ACHN (cell line): ENCODE measurements at places on chromosomes 7 and 10.

DNA sequence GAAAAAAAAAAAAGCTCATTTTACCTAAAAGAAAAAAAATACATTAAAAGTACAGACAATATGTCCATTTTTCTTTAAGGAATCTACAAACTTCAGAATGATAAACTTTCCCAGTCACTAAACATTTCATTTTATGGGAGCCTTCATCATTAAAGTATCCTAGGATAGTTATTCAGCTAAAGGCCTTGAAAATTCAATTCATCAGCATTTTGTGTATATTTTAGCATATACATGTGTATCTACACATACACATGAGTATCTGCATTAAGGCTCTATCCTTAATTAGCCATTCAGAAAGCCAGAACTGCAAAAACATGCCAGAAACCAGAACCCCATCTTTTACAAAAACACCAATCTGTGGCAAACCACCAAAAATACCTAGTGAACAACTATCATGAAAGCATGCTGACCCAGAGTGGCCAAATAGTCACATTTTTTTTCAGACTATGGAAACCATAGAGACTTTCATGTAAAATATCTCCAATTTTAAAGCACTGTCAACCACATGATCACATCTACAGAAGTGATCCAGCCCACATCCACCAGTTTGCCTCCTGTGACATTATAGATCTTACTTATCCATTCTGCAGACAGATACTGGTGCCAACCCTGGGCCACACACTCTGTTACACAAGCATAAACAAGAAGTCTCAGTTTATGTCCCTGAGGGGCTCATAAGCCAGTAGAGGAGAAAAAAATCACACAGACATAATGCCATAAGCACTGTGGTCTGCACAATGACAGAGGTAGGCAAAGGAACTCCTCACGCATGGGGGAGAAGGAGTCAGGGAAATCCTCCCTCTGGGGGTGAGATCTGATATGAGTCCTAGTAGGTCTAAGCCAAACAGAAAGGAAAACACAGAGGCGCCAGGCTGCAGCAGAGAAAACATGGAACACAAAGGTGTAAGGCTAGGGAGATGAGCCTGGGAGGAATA, 79.2 kb downstream of the SRPK2 start:
- no peak for DNase-seq

- DNase-seq = no peak
Measured at GRCh38 chr7:157857578-157858075, 520.8 kb downstream of the DNAJB6 start.

DNA sequence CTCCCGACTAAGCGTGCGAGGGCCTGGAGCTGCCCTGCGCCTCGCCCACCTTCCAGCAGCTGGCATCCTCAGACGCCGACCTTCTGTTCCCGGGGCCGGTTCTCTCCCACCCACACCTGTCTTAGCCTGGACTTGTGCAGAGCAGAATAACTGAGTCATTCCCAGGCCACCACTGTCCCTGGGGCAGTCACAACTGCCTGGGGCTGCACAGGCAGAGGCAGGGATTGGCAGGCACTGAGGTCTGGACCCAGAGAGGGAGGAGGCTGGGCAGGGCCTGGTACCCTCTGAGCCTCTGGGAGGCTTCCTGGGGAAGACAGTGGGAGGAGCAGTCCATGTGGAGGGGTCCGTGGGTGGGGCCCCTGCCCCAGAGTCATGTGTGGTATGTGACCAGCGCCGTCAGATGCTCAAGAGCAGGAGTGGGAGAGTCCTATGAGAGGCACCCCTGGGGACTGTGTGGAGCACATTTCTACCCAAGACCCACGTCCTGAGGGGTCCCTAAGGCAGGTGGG, 74.3 kb downstream of the NKX6-2 start:
- DNase-seq = no peak

- DNase-seq = no peak
Measured at GRCh38 chr10:75355706-75356105, 45.9 kb downstream of the ZNF503 start.

GRCh38 chr10:49007129-49007528, 67.5 kb upstream of the LRRC18 start:
- DNase-seq = no peak

DNA sequence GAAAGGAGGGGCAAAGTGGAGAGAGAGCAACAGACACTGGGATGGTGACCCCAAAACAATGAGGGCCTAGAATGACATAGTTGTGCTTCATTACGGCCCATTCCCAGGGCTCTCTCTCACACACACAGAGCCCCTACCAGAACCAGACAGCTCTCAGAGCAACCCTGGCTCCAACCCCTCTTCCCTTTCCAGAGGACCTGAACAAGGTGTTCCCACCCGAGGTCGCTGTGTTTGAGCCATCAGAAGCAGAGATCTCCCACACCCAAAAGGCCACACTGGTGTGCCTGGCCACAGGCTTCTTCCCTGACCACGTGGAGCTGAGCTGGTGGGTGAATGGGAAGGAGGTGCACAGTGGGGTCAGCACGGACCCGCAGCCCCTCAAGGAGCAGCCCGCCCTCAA, 20.7 kb downstream of the PRSS2 start:
- DNase-seq = no peak

- no peak for DNase-seq
Measured at GRCh38 chr7:17307558-17307957, 9.1 kb downstream of the AHR start.

DNA sequence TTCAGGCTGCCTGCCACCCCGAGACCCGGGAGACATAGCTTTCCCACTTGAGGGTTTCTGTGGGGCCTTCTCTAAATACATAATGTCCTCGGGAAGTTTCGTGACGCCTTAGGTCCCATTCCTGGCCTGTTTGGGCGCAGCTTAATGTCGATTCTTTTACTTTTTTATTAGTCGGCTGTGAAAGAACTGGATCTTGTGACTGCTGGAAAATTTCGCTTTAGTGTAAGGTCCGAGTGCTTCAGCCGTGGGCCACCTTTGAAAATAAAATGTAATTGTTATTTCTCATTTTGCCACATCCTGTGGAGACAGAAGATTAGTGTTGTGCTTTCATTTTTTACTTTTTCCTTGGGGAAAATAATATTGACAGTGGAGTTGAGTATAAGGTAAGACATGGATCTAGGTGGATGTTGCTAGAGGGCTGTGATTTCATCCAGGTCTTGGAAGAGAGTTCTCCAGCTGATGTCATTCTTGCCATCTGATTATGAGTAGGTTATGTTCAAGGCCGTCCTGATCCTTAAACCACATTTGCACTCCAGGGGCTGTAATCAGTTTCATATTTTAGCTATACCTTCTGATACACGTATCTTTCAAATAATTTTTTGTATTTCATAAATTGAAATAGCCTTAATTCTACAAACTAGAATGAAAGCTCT, 830 bp downstream of the RAB18 start:
- DNase-seq = peak; percentile 34

DNA sequence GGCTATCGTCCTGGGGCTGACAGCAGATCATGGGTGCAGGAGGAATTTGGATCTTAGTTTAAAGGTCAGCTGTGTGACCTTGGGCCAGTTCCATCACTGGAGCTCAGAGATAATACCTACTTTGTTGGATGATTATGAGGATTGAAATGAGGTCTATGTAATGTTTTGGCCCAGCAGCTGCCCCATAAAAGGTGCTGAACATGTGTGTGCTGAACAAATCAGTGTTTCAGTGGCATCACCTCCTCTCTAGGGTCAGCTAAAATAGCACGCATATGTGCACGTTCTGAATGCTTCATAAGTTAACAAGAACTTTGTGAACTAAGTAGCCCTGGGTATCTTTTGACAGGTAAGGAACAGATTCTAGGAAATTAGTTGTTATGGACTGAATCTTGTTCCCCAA, 84.8 kb upstream of the LRRC18 start:
- DNase-seq = no peak

GRCh38 chr7:44050121-44050914, 5.8 kb downstream of the DBNL start:
- no peak for DNase-seq

- no peak for DNase-seq
Measured at GRCh38 chr7:130882396-130882795, 148.4 kb upstream of the KLF14 start.

DNA sequence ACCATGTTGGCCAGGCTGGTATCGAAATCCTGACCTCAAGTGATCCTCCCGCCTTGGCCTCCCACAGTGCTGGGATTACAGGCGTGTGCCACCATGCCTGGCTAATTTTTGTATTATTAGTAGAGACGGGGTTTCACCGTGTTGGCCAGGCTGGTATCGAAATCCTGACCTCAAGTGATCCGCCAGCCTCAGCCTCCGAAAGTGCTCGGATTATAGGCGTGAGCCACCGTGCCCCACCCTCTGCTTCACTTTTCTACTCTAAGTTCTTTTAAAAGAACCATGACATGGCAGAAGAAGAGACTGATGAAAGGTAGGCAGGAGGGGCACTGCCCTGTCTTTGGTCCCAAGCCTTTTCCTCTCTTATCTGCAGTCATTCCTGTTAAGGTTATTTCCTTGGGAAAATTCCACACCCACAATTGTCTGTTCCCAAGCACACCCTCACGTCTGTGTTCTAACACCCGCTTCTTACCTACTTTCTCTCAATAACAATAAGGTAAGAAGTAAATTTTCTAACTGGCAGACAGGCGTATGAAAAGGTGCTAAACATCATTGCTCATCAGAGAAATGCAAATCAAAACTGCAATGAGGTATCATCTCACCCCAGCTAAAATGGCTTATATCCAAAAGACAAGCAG, 291.7 kb downstream of the DPP6 start:
- DNase-seq = no peak

DNA sequence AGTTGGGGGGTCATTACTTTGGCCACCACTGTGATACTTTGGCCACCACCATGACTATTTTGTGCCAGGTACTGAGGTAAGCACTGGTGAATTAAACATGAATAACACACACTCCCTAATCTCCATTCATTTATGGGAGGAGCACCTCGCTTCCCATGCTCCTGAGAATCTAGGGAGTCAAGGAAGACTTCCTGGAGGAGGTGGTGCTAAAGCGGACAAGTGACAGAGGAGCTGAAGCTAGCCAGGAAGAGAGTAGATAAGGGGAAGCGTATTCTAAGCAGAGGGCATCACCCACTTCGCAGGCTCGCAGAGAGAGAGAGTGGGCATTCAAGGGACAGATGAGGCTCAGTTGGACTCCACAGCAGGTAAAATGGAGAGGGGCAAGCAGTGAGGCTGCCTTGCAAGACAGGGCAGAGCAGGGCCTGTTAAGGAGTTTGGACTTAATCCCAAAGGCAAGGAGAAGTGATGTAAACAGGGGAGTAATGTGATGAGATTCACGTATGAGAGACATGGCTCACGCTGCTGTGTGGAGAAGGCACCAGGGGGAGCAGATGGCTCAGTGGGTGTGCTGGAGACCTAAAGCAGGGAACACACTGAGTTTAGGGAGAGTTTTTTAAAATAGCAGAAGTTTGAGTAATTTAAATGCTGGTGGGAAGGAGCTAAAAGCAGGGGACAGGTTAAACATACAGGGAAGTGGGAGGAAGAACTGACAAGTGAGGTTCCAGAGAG, 21.3 kb upstream of the TMEM248 start:
- DNase-seq = no peak

DNA sequence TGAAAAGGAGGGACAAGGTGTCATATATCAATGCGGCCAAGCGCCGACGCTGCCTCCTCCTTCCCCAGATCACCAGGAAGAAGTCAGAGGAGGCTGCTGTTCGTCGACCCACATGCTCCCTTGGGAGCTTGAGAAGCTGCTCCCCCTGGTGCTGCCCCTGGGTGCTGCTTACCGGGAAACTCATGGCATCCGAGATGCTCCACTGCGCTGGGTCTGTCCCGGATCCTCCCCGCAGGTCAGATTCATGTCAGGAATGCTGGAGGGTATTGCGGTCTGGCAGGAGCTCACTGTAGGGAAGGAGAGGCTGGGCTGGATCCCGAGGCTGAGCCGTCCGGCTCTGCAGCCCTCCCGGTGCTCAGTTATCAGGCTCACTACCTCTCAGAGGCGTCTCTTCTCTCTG, 123.7 kb upstream of the FAM20C start:
- no peak for DNase-seq

DNA sequence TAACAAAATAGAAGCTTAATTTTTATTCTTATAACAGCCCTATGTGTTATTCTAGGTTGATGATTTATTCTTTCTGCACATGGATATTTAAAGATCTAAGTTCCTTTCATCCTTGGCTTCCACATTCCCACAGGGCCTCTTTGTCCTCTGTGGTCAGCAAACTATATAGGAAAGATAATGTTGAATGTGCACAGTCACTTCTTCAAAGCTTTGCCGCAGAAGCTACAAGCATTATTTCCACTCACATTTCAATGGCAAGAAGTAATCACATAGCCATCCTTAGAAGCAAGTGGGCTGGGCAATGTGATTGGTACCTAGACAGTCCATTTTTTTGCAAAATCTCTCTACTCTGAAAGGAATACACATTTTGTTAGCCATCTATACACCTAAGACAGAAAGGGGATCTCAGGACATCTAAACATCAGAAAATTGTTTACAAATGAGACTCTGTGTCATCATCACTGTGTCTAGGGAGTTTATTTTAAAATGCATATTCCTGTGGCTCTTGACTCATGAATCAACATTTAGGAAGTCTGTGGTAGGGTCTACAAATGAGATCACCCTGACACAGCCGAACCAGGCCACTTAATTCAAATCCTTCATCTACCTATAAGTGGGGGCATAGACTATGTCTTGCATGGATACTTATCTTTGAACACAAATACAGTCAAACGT, 1060.5 kb downstream of the XPNPEP1 start:
- no peak for DNase-seq

GRCh38 chr7:95684037-95684436, 87.7 kb upstream of the PDK4 start:
- peak; percentile 76 for DNase-seq

- DNase-seq = no peak
Measured at GRCh38 chr7:108310351-108310750, 145.9 kb downstream of the NRCAM start.

GRCh38 chr10:91589015-91589657, 43.7 kb downstream of the PPP1R3C start:
- no peak for DNase-seq

- DNase-seq = peak; percentile 48
Measured at GRCh38 chr7:5557920-5558401, 134.3 kb upstream of the TNRC18 start.

- DNase-seq = no peak
Measured at GRCh38 chr10:43228783-43229207, 38.1 kb downstream of the RASGEF1A start.

DNA sequence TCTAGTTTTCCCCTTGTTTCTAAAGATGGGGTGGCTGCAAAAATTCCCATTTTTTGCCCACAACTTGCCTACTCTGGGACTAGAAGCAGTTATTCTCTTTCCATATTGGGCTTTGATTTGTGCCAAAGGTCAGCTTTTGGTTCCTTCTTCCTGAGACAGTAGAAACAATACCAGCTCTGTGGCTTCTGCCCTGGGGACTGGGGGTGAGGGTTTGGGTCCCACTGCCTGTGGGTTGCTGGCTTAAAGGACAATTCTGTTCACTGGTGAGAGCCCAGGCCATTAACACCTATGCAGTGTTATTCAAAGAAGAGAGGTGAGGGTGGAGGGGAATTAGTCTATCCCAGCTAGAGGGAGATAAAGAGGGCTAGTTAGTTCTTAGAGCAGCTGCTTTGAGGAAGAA, 171.5 kb downstream of the CPEB3 start:
- no peak for DNase-seq

- DNase-seq = no peak
Measured at GRCh38 chr7:153022475-153023193, 263.1 kb downstream of the ACTR3B start.

- no peak for DNase-seq
Measured at GRCh38 chr7:1060315-1061072, 16.1 kb downstream of the GPR146 start.
